ENCODE measurements at places on chromosomes 13 and 19.

DNA sequence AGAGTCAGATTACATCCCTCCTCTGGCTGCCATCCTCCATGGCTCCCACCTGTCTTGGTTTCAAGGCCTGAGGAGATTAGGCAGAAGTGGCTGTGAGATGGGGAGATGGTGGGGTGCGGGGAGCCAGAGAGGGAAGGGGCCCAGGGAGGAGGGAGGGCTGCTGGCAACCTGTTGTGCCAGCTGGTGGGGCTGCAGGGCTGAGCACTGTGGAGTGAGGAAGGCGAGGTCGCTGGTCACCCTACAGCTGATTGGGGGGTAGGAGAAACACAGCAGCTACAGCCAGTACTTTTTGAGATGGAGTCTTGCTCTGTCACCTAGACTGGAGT lies 48.3 kb downstream of the CD320 start:
- DNase-seq = no peak

- DNase-seq = no peak
These were observed 33.4 kb downstream of the IPO5 start for GRCh38 chr13:97986835-97987234.

DNA sequence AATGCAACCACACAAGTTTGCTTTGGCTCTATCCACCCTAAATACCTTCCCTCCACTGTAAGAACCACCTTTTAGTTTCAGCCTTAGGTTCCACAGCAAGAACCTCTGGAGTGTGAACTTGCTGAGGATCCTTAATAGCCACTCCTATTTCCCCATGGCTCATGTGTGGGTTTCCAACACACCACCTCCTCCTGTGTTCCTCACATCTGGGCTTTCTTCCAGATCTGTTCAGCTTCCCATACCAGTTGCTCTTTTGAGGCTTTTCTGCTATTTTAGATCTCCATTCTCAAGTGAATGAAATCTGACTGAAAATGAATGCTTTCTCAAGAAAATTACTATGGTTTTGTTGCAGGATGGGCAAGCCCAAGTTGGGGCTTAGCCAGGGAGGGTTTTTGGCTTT lies 104.8 kb upstream of the MIR17HG start:
- DNase-seq = no peak

GRCh38 chr13:52878831-52879230 lies 30.4 kb upstream of the PCDH8 start:
- no peak for DNase-seq

DNA sequence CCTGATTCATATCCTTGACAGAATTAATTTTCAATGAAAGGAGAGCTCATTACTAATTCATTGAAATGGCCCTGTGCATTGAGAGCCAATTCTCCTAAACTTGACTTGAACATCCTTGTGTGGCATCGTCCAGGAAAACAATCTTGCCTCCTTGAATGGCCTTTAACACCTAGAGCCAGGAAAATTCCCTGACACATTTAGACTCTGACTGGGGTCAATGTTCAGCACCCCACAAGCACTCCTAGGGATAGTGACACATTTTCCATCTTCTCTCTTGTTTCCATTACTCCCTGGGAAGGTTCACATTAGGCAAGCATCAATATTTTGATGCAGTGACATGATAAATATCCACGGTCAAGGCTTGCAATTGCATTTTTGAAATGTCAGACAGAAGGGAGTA lies 218.9 kb downstream of the LACC1 start:
- DNase-seq = no peak

GRCh38 chr19:14686411-14686810 lies 3.4 kb upstream of the ZNF333 start:
- no peak for DNase-seq

DNA sequence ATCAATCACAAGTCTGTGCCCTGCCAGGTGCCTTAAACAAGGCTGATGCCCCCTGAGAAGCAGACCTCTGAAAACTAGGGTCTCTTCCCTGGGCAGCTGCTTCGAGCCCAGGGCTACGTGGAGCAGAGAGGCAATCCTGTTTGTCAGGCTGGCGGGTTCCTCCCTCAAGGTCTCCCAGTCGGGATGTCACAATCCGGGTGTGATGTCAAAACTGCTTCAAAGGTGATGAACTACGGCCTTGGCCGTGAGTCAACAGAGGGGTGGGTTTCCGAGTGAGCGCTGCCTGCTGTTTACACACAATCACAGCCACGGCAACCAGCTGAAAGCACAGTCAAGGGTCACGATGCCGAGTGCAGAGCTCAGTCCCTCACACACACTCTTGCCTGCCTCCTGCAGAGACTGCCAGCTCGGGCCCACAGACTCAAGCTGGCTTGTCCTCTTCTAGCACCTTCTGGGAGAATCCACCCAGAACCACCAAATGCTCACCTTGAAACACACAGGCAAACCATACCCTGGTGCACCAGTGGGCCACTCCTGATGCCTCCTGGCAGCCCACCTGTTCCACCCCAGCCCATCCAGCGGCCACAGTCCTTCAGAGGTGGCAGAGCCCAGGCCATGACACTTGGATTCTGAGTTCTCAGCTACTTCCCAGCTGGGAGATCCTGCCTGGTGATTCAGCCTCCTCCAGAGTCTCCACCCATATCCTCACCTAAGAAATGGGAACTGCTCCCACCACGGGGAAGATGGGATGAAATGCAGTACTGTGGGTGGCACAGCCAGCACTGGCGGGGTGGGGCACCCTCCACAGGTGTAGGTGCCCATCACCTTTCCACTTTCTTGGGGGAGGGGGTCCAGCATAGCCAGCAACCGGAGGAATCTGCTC lies 6.8 kb downstream of the ELL start:
- no peak for DNase-seq

DNA sequence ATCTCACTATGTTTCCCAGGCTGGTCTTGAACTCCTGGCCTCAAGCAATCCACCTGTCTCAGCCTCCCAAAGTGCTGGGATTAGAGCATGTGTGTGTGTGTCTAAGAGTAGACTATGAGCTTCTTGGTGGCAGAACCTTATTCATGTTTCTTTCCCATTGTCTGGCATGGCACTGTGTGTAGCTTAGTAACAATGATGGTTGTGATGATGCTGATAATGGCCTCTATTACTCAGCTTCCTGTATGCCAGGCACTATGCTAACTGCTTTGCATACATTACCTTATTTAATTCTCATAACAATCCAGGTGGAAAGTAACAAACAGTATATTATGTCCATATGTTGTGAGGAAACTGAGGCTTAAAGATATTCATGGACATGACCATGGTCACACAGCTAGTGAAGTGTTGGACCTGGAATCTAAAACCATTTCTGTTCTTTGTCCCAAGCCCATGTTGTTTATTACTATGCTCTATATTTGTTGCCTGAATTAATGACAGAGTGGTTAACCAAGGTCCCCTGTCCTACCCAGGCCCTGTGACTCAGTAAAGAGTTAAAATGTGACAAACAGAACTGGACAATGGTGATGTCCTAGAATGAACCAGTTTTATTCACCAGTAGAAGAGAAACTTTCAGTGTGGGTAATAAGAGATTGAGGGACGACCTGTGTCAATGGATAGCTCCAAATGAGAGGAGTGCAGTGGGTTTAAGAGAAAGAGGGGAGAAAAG lies 109.6 kb downstream of the KLF5 start:
- no peak for DNase-seq

DNA sequence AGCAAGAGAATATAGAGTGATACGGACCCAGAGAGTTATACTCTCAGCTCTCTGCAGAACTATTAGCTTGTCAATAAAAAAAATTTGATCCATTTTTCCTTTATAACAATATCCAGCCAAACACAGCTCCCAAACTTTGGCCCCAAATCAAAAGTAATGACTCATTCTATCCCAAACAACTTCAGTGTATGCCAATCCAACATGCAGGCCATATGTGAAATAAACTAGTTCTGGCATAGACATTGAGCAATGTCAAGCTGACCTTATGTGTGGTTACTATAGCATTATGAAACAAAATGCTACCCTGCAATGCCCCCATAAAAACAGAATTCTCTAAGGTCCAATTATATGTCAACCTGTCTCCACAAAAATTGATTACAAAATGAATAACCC lies 209.5 kb downstream of the DNAJC15 start:
- peak; percentile 11 for DNase-seq

GRCh38 chr13:80828759-80829158 lies 487.8 kb upstream of the SPRY2 start:
- no peak for DNase-seq

DNA sequence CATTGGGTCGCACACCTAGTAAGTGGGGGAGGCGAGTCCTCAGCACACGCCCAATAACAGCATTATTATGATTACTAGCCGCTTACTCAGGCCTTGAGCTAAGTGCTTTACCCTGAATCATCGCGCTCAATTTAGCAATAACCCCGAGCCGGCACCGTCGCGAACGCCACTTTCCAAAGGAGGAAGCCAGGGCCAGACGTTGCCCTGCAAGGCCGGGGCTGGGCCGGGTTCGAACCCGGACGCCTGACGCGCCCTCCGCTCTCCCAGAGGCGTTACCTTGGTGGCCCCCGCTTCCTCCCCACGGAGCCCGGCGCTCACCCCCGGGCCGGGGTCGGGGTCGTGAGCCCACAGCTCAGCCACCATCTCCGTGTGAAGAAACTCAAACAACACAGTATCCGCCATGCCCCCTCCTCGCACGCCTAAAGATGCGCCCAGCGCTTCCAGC lies at the start of gene TRAPPC6A:
TSS of gene TRAPPC6A (minus strand) at position 421 of the 445 bp plus-strand sequence. CDS start at position 402, 19 bp downstream.
- DNase-seq = no peak

DNA sequence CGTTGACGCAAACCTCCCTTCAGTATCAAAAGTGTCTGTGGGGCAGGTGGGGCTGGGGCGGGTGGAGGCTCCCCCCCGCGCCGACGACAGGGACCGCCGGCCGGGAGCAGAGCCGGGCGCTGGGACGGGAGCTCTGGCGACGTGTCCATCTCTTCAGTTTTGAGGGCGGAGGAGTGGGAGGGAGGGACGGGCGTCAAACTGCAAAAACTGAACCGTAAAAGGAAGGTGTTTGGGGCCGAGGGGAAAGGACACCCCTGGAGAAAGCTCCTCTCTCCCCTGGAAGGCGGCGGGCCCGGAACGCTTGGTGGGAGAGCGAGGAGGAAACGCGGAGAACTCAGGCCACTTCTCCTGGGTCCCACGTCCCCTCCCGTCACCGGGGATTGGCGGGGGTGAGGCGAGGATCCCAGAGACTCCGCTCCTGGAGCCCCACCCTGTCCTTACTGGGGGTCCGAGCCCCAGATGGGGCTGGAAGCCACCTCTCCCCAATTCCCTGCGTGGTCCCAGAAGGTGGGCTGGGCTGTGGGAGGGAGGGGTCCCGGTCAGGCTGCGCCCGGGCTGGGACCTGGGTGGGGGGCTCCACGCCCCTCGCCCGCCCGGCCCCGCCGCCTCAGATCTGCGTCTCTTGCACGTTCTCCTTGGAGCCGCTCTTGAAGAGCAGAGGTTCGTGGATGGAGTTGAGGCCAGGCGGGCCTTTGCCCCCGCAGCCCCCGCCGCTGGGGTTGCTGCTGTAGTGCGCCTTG lies 3.4 kb upstream of the ASPDH start:
- no peak for DNase-seq

DNA sequence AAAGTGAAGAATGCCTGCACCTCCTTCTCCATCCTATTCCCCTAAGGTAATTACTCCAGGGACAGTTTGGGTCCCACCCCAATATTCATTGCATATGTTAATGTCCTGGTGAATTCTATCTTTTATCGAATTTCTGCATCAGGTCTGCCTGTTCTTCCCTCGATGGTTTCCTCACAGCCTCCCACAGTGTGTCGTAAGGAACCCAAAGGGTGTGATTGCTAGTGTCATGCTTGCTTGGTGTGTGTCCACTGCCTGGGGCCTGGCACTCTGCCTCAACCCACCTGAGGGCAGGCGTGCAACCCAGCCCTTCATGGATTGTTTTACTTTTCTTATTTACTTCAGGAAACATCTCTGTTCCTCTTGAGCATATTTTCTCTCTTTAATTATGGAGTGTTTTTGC lies 60.2 kb upstream of the CYSLTR2 start:
- DNase-seq = no peak

DNA sequence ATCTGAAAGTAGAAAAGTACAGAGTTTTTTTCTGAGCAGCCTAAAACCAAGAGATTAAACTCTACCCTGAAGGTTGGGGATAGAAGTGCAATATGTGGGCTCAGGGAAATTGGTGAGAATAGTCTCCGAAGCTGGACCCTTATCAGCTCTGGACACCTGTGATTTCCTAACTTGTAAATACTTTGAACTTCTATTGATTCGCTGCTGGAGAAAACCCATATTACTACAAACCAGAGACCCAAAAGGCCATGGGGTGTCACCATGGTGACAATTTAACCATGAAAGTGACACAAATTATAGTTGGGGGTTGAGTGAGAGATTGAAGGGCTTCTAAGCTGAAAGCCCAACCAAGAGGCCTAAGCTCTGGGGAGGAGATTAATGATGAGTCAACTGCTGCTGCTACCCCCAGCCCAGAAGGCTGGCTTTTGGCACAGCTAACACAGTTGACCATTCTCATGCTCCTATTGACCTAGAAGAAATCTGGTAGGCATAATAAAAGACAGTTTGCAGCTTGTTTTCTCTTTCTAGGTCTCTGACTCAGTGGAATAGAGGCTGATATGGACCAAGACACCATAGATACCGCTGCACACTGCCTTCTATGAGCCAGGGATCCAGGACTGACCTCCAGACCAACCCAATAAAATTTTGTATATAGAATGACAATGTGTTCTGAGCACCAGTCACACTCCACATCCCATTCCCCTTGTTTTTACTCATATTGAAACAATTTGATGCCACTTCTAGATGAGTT lies 131.9 kb upstream of the FNDC3A start:
- no peak for DNase-seq
